Nephron progenitor cell (in vitro differentiated cells): ENCODE measurements at places on chromosomes 4 and X.

- H3K4me3 ChIP-seq = no peak overlapping the region
- H3K36me3 ChIP-seq = peaks cover 12% of the 10 kb centered on the region
- peaks cover 51% of the 10 kb centered on the region for H3K4me1 ChIP-seq
- H3K27me3 ChIP-seq = no peaks in the 10 kb centered on the region
- no peak overlapping the region for H3K27ac ChIP-seq
- DNase-seq = no peak
Observed at GRCh38 chrX:17496407-17496806, 121.4 kb downstream of the NHS start.

GRCh38 chr4:95343235-95343634 lies 205.5 kb downstream of the UNC5C start:
- peaks cover 3% of the 10 kb centered on the region for H3K27me3 ChIP-seq
- H3K4me1 ChIP-seq = no peaks in the 10 kb centered on the region
- DNase-seq = no peak
- no peak overlapping the region for H3K4me3 ChIP-seq
- no peak overlapping the region for H3K27ac ChIP-seq
- H3K36me3 ChIP-seq = peaks cover 18% of the 10 kb centered on the region

GRCh38 chrX:93673056-93673868 lies at the start of gene NAP1L3:
TSS of gene NAP1L3 (minus strand) at chrX:93673578. CDS start at chrX:93673304, 274 bp downstream.
- H3K4me1 ChIP-seq = peaks cover 21% of the 10 kb centered on the region
- H3K27ac ChIP-seq = peak within 1 kb of the TSS; percentile 98
- no peaks in the 10 kb centered on the region for H3K36me3 ChIP-seq
- H3K4me3 ChIP-seq = peak within 1 kb of the TSS; percentile 96

GRCh38 chr4:141022111-141022695 lies 111.1 kb downstream of the RNF150 start:
- no peaks in the 10 kb centered on the region for H3K27me3 ChIP-seq
- peak overlapping the region; percentile 86 for H3K27ac ChIP-seq
- H3K36me3 ChIP-seq = no peaks in the 10 kb centered on the region
- H3K4me3 ChIP-seq = no peak overlapping the region
- DNase-seq = no peak

- peaks cover 3% of the 10 kb centered on the region for H3K27me3 ChIP-seq
- no peak for DNase-seq
- peaks cover 50% of the 10 kb centered on the region for H3K36me3 ChIP-seq
- H3K27ac ChIP-seq = peak overlapping the region; percentile 75
- peaks cover 26% of the 10 kb centered on the region for H3K4me1 ChIP-seq
Observed at GRCh38 chrX:48938721-48939425, 18.5 kb downstream of the OTUD5 start.

DNA sequence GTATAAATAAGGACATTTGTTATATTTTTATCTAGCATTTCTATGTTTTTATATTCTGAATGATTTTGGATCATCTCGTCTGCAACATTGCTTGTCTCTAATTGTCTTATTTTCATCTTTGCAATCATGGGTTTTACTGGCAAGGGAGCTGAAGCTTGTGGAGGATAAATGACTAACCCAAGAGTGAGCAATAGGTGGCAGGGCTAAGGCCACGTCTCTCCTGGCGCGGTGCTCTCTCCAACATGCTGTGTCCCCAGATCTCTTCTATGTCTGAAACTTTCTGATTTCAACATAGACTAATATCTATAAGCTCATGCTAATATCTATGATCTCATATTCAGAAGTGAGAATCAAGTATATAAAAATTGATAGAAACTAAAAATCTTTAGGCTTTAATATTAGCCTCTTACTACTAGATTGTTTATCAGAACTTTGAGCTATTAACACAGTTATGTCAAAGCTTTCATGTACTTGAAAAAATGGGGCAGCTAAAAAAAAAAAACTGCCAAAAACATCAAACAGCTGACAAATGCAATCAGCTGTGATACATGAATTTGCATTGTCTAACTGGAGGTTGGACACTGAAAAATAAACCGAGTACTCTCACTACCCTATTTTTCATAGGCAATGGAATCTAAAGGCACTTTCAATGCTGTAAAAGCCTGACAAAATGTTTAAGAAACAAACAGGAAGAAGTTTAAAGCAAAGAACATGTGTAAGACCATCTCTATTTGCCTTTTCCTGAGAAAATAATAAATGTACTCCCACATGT lies 169.2 kb downstream of the TMA16 start:
- H3K36me3 ChIP-seq = no peaks in the 10 kb centered on the region
- no peak overlapping the region for H3K4me3 ChIP-seq
- H3K4me1 ChIP-seq = no peaks in the 10 kb centered on the region
- H3K27ac ChIP-seq = no peak overlapping the region
- DNase-seq = no peak
- H3K27me3 ChIP-seq = no peaks in the 10 kb centered on the region

- no peak overlapping the region for H3K27ac ChIP-seq
- H3K4me3 ChIP-seq = no peak overlapping the region
- H3K4me1 ChIP-seq = peaks cover 5% of the 10 kb centered on the region
- no peak for DNase-seq
- no peaks in the 10 kb centered on the region for H3K36me3 ChIP-seq
Observed at GRCh38 chr4:144295286-144295995, 154.9 kb upstream of the GYPA start.

DNA sequence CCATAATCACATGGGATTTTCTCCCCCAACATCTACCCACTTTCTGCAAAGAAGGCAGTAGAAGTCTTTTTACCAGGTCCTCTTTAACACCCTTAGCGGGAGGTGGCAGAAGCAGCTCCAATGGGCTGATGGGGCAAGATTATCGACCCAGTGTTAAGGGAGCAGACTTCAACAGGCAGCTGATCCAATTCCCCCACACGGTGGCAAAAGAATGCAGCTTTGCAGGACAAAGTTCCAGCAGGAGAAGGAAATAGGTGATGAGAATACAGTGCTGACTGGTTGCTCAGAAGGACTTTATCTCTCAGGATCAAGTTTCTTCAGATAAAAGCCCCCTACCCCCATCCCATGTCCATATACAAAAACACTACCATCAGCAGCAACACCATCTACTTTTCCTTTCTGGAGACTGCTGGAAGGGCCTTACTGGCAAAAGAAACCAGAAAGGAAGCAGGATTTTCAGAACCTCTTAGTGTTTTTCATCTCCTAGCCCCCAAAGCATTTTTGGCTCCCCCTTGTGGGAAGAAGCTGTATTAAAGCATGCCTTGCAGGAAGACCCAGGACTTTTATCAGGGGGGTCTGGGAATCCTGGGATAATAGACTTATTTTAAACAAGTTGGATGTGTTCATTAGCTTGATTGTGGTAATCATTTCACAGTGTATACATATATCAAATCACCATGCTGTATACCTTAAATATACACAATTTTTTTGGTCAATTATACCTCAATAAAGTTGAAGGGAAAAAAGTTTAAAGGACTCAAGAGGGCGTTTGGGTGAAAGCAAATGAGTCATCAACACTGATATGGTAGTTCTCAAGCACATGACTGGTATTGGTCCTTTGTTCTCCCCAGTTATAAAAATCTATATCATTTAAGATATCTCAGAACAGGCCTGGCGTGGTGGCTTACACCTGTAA lies 146.4 kb downstream of the GPC3 start:
- H3K4me3 ChIP-seq = no peak overlapping the region
- peaks cover 20% of the 10 kb centered on the region for H3K4me1 ChIP-seq
- H3K27me3 ChIP-seq = no peaks in the 10 kb centered on the region
- H3K27ac ChIP-seq = peak overlapping the region; percentile 3
- peak; percentile 67 for DNase-seq

DNA sequence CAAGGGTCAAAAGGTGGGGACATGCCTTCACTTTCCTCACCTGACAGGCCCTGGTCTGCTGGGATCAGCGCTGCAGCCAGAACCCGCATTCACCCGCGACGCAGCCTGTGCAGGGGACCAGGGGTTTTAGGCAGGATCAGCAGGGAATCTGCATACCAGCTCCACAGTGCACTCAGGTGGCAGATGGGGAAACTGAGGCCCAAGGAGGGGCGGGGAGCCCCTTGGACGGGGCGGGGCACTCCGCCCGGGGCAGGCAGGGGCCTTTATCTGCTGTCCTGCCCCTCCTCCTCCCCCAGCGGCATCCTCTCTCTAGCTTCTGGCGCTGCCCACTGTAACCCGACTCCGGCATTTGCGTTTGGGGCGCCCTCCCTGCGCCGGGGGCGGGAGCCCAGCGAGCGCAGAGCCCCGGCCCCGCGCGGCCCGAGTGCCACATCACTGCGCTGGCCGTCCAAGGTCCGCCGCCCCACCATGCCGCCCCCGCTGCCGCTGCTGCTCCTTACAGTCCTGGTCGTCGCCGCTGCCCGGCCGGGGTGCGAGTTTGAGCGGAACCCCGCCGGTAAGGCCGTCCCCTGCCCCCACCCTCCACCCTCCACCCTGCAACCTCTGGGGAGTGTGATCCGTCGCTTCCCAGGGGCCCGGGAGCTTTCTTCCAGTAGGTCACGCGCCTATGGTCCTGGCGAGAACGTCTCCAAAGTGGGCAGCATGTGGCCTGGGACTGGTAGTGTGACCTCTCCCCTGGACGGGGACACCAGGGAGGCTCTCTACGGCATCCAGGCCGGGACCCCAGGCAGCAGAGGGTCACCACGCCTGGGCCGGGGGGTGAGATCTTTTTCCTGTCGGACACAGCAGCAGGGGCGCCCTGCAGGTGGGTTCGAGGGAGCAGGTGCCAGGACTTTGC lies at the start of gene CPZ:
CPZ (plus strand) TSS at position 400 of the 898 bp plus-strand sequence; CDS start at position 469, 69 bp downstream.
- peak; percentile 83 for DNase-seq
- H3K36me3 ChIP-seq = no peaks in the 10 kb centered on the region
- peaks cover 62% of the 10 kb centered on the region for H3K27me3 ChIP-seq
- peaks cover 39% of the 10 kb centered on the region for H3K4me1 ChIP-seq
- H3K27ac ChIP-seq = no peak within 1 kb of the TSS

- peak overlapping the region; percentile 89 for H3K4me3 ChIP-seq
- H3K27me3 ChIP-seq = peaks cover 14% of the 10 kb centered on the region
- peak overlapping the region; percentile 92 for H3K27ac ChIP-seq
- no peak for DNase-seq
- H3K4me1 ChIP-seq = peaks cover 56% of the 10 kb centered on the region
Observed at GRCh38 chr4:54063737-54064316, 578 bp downstream of the CHIC2 start.

DNA sequence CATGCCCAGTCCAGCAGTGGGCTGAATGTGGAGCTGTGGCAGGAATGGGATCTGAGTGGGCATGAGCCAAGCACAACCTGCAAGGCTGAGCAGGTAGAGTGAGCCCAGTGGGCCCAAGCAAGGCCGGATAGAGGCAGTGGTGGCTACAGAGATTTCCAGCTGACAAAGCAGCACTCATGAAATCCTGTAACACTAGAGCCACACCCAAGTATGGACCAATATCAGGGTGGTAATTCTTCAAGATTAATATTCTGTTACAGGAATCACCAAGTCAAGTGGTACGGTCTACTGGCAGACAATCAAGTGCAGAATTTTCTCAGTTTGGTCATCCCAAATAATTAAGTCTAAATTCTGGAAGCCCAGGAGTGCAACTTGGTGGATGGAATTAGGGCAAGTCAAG lies 132.4 kb upstream of the ENPEP start:
- no peak for DNase-seq
- H3K27ac ChIP-seq = no peak overlapping the region
- H3K36me3 ChIP-seq = no peaks in the 10 kb centered on the region
- no peaks in the 10 kb centered on the region for H3K27me3 ChIP-seq
- no peak overlapping the region for H3K4me3 ChIP-seq

- no peak overlapping the region for H3K4me3 ChIP-seq
- no peaks in the 10 kb centered on the region for H3K27me3 ChIP-seq
- no peak for DNase-seq
- H3K4me1 ChIP-seq = peaks cover 18% of the 10 kb centered on the region
Observed at GRCh38 chr4:181259081-181259709, 984.0 kb upstream of the TENM3 start.

GRCh38 chrX:55026143-55026542 lies 4.6 kb downstream of the ALAS2 start:
- no peak overlapping the region for H3K27ac ChIP-seq
- peaks cover 3% of the 10 kb centered on the region for H3K27me3 ChIP-seq
- H3K4me3 ChIP-seq = no peak overlapping the region
- peaks cover 16% of the 10 kb centered on the region for H3K4me1 ChIP-seq
- no peaks in the 10 kb centered on the region for H3K36me3 ChIP-seq

GRCh38 chrX:106726485-106727437 lies at the start of gene RNF128:
TSS of gene RNF128 (plus strand) at chrX:106726701. CDS start at chrX:106726914, 213 bp downstream.
- peak; percentile 61 for DNase-seq
- peaks cover 75% of the 10 kb centered on the region for H3K27me3 ChIP-seq
- peak within 1 kb of the TSS; percentile 83 for H3K4me3 ChIP-seq
- H3K4me1 ChIP-seq = peaks cover 7% of the 10 kb centered on the region

- peaks cover 28% of the 10 kb centered on the region for H3K36me3 ChIP-seq
- no peak for DNase-seq
- no peak overlapping the region for H3K4me3 ChIP-seq
- peak overlapping the region; percentile 29 for H3K27ac ChIP-seq
- H3K27me3 ChIP-seq = no peaks in the 10 kb centered on the region
- H3K4me1 ChIP-seq = no peaks in the 10 kb centered on the region
Observed at GRCh38 chr4:17941731-17942130, 79.8 kb downstream of the LCORL start.

GRCh38 chr4:180598281-180598680 lies 1644.9 kb upstream of the TENM3 start:
- DNase-seq = no peak
- no peak overlapping the region for H3K27ac ChIP-seq
- H3K36me3 ChIP-seq = no peaks in the 10 kb centered on the region
- H3K4me1 ChIP-seq = peaks cover 10% of the 10 kb centered on the region

DNA sequence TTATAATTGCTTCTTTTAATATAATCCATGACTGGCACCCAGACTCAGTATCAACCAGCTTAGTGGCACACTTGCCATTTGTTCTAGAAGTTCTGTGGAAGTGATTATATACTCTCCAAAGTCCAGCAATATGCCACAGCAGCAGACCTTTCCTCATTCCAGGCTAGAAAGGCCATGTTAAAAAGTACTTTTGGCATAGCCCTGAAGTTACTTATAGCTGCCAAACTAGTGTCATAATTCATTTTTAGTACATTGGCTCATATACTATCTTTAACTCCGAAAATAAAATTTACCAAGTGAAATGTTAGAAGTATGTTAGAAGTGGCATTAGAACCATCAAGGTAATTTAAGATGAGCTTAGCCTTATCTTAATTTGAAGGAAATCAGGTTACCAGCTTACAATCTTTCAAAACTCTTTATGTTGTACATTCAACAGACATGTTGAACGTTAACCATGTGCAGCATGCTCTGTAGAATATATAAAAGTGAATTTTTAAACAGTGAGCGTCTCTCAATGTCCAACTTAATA lies 714.2 kb upstream of the LCORL start:
- H3K4me3 ChIP-seq = no peak overlapping the region
- no peak for DNase-seq

DNA sequence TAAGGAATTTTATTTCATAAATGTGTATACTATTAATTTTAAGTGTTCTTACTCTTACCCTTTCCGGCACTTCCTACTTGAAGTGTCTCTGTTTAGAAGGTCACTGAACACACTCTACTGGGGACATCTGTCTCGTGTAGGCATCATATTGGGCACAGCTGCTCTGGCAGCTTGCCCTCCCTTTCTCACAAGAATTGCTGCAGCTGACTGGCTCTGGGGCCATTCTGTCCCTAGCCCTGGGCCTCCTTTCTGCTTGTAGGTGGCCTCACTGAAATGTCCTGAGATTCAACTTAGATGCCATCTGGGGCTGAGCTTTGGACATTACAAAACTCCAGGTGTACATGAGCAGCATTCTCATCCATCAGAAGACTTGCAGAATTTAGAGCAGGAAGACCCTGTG lies 49.6 kb downstream of the SMAD1 start:
- H3K4me1 ChIP-seq = peaks cover 8% of the 10 kb centered on the region
- H3K36me3 ChIP-seq = peaks cover 23% of the 10 kb centered on the region
- no peak for DNase-seq
- H3K27me3 ChIP-seq = no peaks in the 10 kb centered on the region
- no peak overlapping the region for H3K4me3 ChIP-seq
